ENCODE measurements at places on chromosomes 2 and 18.

DNA sequence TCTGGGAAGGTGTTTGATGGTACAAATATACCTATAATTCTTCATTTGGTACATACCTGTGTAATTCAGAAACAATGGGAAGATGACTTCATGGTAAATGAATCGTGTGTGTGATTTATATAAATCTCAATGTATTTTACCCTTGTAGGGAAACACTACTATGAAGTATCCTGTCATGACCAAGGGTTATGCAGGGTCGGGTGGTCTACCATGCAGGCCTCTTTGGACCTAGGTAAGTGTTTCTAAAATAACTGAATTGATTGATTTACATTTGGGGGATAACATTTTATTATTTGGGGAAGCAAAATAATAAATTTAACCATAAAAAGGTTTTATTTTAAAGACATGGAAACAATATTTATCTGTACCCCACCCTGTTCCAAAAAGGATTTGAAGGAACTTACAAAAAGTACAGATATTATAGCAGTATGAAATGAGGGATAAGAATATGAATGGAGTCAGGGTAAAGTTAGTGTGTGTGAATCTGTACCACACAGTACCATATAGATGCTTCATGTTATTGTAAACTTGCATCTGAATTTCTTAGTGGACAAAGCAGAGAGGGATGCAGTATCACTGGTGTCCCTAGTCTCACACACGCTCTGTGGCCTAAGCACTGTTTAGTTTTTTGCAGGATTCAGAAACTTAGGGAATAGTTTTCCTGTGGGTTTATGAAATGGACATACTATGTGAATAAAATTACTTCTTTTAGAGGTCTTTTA, 11.5 kb downstream of the DDX1 start:
- no peak for DNase-seq

DNA sequence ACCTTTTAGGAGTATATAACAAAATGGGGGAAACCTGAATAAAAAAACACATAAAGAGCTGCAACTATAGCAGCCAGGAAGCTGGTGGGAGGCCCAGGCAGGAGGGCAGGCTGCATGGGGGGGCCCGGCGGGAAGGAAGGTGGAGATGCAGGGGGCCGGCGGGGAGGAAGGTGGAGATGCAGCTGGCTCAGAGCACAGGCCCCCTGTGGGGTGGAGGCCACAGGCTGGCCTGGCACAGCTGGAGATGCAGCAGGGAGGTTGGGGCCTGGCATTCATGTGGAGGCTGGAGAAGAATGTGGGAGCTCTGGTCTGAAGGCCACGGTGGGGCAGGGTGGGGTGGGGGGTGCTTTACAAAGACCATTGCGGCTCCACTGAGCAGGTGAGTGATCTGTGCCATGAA, 31.4 kb downstream of the FAM228A start:
- no peak for DNase-seq

GRCh38 chr2:240619506-240620148, 5.7 kb upstream of the GPR35 start:
- DNase-seq = no peak

GRCh38 chr18:68764016-68764415, 33.9 kb upstream of the CCDC102B start:
- DNase-seq = peak; percentile 68

DNA sequence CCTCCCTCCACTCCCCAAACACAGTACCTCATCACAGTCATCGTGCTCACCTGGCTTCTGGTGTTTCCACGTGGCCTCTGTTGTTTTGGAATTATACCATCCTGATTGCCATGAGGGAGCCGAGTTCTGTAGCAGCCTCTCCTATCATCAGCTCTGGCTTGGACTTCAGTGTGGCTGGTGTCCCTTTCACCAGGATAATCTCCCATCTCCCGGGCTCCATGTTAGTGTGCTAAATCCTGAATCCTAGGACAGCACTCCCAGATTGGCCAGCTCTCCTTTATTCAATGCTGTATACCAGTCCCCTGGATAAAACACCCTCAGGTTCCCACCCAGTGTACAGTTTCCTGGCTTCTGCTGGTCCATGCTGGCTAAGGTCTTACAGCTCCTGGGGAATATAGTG, 53.3 kb downstream of the LONRF2 start:
- no peak for DNase-seq

GRCh38 chr2:14530506-14530905, 102.0 kb upstream of the LRATD1 start:
- peak; percentile 75 for DNase-seq

- DNase-seq = no peak
These were observed 1.2 kb upstream of the UGT1A1 start for GRCh38 chr2:233758849-233759248.

DNA sequence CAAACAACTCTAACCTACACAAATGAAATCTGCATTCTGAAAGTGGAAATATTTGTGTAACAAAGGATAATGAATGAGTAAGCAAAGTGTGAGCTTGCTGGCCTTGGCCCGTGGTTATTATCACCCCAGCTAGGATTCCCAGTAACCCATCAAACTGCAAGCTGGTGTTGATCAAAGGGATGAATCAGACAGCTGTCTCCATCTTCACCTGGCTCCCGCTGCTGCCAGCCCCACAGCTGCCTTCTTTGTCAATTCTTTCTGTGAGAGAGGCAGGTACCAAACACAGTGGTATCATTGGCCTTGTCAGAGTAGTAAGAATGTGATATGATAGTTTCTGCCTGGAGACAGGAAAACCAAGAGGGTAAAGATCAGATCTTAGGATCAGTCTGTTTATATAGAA, 25.2 kb upstream of the RGPD4 start:
- DNase-seq = no peak

GRCh38 chr2:120446236-120447126, 100.5 kb downstream of the INHBB start:
- no peak for DNase-seq

DNA sequence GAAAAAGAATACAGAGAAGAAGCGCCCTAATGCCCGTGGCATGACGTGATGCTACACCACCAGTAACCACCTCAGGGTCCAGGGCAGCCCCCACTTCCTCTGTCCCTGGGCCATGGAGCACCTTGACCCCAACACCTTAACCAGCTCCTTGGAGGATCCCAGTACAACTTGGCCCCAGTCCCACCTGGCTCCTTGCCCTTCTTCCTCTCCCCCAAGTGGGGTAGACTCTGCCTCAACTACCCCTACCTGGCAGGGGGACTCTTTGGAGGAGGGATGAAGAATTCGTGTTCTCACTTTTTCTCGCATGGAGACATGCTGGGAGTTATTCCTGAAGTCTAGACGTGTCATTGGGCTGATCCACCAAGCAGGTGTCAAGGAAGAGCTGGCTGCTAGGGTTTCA, 18.9 kb downstream of the TRABD2A start:
- DNase-seq = no peak

DNA sequence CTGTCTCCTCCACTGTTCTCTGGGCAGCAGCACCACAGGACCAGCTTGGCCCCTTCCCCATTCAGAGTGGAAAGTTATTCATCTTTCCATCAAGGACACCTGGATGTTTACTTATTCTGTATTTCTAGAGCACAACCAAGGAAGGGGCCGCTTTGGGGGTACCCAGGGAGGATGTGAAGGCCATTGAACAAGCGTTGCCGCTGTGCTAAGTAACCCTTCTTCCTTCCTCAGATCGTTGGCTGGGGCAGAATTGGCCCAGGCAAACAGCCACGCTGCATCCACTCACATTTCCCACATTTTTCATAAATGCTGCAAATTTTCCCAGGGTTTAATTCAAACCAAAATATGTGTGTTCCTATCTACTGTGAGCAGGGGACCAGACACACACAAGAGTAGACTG, 76.2 kb upstream of the NPAS2 start:
- no peak for DNase-seq

DNA sequence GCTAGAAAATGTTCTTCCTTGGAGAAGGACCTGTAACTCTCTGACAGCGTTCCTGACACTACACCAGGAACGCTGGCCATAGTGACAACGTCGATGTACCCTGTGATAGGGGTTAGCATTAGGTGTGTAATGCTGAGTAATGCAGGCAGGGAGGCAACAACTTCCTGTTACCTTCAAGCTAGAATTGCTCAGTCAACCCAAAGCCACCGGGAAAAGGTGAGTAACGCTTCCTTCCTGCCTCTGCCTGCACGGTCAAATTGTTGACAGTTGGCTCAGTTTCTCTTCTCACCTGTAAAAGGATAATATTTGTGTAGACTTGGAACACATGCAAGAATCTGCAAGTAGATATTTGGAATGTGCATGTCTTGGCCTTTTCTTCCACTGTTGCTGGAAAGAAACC, 12.7 kb downstream of the FAM110C start:
- no peak for DNase-seq

DNA sequence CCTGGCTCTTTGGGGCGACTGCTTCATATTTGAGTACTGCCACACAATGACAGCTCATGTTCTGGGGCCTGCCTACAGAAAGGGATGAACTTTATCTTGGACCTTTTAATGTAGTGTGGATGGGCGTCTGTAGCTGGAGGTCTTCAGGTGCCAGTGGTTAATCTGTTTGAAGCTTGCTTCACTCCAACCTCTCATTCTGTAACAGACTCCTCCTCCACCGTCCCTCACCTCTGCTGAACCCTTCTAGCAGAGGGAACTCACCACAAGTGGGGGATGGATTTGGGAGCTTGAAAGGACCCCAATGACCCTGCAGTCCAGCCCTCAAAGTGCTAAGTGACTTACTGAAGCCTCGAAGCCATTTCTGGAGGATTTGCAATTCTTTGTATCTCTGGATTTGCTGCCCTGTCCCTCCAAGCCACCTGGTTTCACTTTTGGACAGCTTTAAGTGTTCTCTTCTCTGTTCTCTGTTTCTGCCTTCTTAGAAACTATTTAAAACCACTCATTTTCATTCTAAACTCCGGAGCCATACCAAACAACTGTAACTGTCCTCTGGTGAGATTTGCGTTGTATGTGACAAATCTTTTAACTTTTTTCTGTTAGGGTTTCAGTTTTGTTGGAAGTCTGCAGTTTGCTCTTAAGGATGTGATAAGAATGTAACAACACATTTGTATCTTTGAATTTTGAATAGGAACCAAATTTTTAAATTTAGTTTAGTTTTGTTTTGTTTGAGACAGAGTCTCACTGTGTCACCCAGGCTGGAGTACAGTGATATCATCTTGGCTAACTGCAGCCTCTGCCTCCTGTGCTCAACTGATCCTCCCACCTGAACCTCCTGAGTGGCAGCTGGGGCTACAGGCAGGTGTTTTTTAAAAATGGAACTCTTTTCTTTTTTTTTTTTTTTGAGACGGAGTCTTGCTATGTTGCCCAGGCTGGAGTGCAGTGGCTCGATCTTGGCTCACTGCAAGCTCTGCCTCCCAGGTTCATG, 37.0 kb upstream of the CASP8 start:
- DNase-seq = no peak
